AG04450 (cell line): ENCODE measurements at places on chromosomes 5 and 9.

- DNase-seq: no peak
These were observed 225.4 kb downstream of the EBF1 start for GRCh38 chr5:158874343-158874742.

- DNase-seq: no peak
These were observed 38.6 kb downstream of the RANBP6 start for GRCh38 chr9:5976674-5977397.

- DNase-seq: no peak
These were observed 173.5 kb downstream of the FAM174A start for GRCh38 chr5:100708645-100709171.

DNA sequence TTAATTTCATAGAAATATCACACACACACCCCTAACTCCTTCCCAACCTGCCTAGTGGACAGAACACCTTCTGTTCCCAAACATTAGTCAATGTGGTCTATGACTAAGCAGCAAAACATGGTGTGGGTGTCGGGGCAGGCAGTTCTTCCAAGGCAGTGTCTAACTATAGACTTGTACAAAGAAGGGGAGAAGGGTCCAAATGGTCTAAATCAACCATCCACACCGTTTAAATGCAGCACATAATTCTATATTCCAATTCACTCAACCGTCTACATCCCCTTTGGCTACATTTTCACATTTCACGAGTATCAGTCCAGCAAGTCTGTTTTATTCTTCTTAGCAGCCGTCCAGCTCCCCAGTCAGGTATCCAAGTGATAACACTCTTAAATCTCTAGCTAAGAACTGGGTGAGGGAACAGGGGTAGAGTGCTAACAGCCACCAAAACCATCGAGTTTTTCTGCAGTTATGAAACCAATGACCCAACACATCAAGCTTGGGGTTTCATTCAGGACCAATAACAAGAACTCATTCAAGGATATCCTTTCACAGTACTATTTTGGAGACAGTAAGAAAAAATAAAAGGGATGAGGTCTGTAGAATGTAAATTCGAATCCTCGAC lies 3.3 kb downstream of the ZNF608 start:
- peak; percentile 66 for DNase-seq

DNA sequence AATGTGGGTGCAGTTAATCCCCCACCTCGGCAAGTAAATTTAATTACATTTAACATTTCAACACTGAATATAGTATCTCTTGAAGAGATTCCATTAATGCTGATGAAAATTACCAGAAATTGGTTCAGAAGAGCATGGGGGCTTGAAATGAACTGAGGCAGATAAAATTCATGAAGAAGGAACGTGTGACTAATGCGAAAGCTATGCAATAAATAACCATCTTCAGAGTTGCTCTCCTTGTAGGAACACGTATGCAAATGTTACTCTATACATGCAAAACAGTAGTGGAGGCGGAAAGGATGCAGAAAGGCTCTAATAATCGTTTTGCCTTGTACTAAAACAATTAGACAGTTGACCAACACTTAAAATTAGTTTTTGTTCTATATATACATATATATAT lies 320.2 kb downstream of the CTNND2 start:
- no peak for DNase-seq

GRCh38 chr5:8383616-8384015 lies 514.7 kb downstream of the MTRR start:
- DNase-seq: no peak

- DNase-seq: no peak
These were observed 83.7 kb upstream of the IRX1 start for GRCh38 chr5:3511934-3512333.

GRCh38 chr9:108316630-108317029 lies 539.2 kb downstream of the ACTL7B start:
- DNase-seq: no peak

GRCh38 chr5:42887097-42887496 lies 75.4 kb upstream of the SELENOP start:
- DNase-seq: no peak

GRCh38 chr5:39080597-39081204 lies 6.5 kb upstream of the RICTOR start:
- DNase-seq: peak; percentile 47

DNA sequence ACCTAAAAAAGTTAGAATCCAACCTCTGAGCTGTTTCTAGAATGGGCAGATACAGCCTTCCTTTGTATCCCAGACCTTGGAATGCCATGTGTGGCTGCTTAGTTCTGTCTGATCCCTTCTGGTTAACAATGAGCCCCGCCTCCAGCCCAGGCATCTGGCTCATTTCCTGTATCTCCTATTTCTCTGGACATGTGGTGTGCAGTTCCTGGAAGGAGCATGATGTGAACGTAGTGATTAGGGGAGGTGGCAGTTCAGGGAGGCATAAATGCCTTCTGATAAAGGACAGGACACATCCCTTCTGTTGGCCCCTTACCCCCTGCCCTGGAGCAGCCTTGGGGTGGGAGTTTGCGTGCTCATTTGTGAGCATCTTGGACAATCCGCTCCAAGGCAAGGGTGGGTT lies 243.0 kb downstream of the ZSWIM6 start:
- peak; percentile 55 for DNase-seq

DNA sequence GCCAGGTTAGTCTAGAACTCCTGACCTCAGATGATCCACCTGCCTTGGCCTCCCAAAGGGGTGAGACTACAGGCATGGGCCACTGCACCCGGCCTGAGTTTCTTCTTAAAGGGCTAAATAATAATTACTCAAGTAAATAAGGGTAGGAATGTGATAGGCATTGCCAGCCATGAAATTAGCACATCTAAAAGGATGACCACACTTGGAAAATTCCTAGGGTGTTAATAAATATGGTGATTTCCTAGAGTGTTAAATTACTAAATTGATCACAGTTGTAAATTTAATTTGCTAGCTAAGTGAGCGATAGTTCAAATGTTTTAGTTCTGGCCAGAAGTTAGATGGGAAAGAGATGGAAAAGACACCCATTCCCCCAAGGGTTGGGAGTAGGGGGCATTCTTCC lies 53.4 kb downstream of the UBAP1 start:
- no peak for DNase-seq

GRCh38 chr5:20323323-20323722 lies 335.3 kb upstream of the CDH18 start:
- no peak for DNase-seq

- peak; percentile 4 for DNase-seq
These were observed 11.7 kb upstream of the OR13D1 start for GRCh38 chr9:104682642-104683041.

DNA sequence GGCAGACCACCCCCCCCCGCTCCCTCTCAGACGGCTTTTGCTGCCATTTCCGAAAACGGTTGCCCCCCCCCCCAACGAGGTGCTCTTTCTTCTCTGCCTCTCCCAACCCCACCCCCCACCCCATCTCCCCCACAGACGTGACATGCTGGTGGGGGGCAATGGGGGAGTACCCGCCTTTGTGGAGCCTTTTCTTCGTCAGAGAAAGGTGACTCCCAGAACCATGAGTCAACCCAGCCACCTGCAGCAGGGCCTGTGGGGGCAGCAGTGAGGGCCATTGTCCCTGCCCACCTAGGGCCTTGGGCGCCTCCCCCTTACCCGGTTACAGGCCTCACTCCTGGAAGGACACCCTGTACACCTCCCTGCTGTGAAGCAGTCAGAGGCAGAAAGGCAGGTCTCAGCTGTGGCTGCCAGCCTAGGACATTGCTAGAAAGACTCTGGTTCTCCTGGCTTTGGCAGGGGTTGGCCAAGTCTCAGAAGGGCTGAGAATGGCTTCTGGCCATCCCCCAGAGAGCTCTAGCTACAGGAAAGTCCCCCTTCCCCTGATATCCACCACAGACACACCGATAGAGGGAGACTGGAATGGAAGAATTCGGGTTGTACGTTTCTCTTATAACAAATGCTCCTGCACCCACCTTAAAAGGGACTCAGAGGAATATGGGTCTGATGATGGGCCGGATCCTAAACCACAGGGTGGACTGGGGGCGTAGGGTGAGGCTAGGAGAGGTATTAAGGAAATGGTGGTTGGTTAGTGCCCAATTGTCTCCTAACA lies 2.2 kb downstream of the DNAJB5 start:
- no peak for DNase-seq

GRCh38 chr5:15566789-15567188 lies 66.8 kb downstream of the FBXL7 start:
- DNase-seq: no peak
